ENCODE measurements at places on chromosomes 12 and 14. TPM values are rescaled to one million over a fixed set of nuclear protein-coding genes. Genes with fewer than 3 reads are reported as not detected.

The AKAP5 gene
- total RNA-seq = 1.1 TPM

The DNAI7 gene
- total RNA-seq = 3.1 TPM

The BDKRB2 gene
- 0.42 TPM for total RNA-seq

GRCh38 chr12:23684121-23684520, 265.3 kb downstream of the SOX5 start:
- no peak for DNase-seq

- no peak for DNase-seq
These were observed 8.8 kb upstream of the IFI27 start for GRCh38 chr14:94101748-94102147.

GRCh38 chr12:113980537-113981337, 14.6 kb upstream of the RBM19 start:
- DNase-seq = peak; percentile 21

GRCh38 chr12:8664228-8664913, 1.7 kb upstream of the MFAP5 start:
- no peak for DNase-seq

The BIN2 gene
- total RNA-seq = not detected

The MANSC1 gene
- total RNA-seq = 30.7 TPM

DNA sequence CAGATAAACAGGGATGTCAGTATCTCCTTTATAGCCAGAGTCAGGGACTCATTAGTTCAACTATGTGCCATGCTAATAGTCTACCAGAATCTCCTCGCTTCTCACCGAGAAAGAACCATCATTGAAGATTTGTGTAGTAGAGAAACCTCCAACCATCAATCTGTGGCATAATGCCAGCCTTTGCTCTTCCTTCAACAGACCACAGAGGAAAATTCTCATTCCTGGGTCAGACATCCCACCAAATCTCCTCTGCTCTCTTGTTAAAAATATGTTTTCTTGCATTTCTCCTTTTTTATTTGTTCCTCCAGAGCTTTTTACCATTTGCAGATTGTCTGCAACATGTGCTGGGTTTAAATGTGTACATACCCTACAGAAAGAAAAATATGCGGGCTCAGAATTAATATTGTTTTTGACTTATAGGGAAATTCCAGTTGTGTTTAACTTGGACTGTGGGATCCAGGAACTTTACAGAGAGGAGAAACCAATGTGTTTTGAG, 64.9 kb downstream of the LLPH start:
- no peak for DNase-seq

DNA sequence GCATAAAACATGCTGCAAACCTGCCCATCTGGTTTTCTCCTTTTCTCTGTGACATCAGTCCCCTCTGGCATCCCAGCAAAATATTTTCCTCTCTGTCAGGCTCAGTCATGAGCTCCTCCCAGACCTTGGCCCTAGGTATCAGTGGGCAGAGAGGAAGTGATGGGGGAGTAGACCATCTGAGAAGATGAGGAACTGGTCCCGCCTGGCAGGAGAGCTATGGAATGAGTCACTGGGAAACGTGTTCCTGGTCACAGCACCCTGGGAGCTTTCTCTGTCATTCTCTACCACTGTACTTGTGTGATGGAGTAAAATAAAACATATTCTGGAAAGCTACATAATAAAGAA, 5.0 kb upstream of the SRSF9 start:
- no peak for DNase-seq

- DNase-seq = no peak
These were observed 198.6 kb downstream of the GXYLT1 start for GRCh38 chr12:41946106-41946505.

- no peak for DNase-seq
These were observed 33.9 kb downstream of the SLC35F4 start for GRCh38 chr14:57831981-57832380.

The PROX2 gene
- total RNA-seq = not detected

The FAM90A1 gene
- not detected for total RNA-seq

- no peak for DNase-seq
These were observed 140.1 kb upstream of the CPM start for GRCh38 chr12:69073035-69073434.

Measured in progenitor cell of endocrine pancreas (in vitro differentiated cells).